ENCODE measurements at places on chromosomes 13 and 19.

DNA sequence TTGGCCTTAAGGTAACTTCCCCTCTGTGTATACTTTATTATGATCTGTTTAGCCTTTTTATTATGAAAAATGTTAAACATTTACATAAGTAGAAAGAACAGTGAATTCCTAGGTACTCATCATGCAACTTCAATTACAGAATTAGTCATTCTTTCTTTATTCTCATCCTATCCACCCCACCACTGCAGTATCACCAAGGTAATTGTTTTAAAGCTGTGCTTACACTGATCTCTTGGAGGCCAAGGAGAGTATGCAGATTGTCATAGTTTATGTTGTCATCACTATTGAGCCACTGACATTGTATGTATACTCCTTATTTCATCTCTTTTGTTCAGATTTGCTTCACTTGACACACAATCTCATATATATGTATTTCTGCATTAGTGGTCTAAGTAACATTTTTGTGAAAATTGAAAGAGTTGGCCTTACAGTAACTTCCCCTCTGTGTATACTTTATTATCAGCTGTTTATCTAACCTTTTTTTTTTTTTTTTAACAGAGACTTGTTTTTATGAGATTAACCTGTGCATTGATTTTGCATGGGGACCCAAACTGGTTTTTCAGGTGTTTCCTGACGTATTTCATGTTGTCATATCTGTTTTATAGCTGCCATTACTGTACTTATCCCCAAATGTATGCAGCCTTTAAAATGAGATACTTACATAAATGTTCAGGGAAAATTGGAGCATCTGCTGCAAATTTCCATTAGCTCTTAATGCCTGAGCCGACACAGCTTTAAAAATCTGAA is 4.5 kb downstream of the ZNF507 start:
- DNase-seq = no peak

GRCh38 chr19:56071151-56071550 is 49.9 kb downstream of the ZNF787 start:
- no peak for DNase-seq

DNA sequence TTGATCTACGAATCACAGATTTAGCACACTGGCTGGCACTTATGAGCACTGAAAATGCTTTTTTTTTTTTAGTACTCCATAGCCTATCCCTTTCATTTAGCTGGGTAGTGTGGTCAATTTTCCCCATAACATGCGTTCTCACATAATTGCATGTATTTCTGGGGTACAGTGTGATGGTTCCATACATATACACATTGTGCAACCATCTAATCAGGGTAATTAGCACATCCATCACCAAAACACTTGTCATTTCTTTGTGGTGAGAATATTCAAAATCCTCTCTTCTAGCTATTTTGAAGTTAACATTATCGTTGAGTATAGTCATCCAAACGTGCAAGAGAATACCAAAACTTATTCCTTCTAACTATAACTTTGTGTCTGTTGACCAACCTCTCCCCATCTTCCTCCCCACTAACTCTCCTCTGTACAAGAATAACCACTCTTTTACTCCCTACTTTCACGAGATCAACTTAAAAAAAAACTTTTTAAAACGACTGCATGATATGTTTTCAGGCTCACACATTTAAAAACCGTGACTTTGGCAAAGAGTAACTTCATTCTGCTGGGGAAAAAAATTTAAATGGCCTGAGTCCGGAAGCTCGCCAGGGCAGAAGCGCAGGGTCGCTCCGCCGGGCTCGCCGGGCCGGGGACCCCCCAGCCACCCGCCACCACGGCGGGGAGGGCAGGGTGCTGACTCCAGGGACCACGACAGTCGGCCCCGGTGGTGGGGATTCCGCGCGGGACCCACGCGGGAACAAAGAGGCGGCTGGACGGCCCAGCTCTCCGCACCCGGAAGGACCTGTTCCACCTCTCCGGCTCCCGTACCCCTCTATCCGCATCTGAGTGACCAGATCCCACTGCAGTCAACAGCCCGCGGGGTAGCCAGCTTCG is 868 bp upstream of the UBAC2 start:
- no peak for DNase-seq

- DNase-seq = no peak
These were observed 292.1 kb downstream of the TDRD3 start for GRCh38 chr13:60689076-60689475.

DNA sequence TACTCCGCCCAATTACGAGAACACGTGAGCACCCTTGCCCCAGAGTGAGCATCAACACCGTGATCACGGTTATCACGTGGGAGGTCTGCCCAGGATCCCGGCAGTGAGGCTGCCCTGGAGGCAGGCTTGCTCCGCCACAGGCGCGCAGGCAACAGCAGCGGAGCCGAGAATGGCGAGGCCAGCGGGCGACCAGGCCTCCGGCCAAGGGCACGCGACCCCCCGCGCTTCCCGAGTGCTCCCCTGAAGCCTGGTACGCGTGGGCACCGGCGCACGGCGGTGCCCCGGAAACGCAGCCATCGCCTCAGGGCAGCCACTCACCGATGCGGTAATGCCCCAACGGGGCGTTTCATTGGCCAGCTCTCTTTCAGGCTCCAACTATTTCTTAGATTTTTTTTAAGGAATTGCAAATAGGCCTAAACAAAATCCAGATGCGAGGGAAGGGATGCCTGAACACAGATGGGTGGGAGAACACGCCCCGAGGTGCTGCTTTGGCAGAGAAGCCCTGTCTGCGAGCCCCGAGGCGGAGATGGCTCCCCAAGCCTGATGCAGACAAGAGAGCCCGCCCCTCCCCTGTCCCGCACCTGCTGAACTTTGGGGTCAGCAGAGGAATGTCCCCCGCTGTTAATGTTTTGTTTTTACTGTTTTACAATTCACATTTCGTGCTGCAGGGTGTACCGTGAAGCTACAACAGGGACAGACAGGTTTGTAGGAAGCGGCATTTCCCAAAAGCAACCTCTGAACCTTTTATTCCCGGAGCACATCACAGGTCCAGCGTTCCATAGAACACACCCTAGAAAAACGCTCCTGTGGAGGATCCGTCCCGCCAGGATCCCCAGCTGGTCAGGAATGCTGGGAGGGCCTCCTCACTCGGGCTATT is 132.7 kb downstream of the ZDHHC20 start:
- peak; percentile 83 for DNase-seq

DNA sequence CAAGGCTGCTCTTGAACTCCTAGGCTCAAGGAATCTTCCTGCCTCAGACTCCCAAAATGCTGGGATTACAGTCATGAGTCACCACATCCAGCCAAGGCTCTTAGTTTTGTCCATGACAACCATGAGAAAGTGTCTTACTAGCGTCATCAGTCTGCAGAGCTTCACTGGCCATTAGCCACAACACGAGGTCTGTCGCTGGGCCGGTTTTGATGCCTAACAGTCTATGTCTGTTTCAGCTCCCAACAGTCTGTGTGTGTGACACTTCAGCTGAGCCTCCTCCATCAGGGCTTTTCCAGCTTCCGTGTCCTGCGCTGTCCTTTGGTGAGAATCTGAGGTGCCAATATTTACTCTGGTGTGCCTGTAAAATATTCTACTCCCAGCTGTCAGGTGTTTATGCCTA is 47.6 kb downstream of the CEP89 start:
- DNase-seq = no peak

DNA sequence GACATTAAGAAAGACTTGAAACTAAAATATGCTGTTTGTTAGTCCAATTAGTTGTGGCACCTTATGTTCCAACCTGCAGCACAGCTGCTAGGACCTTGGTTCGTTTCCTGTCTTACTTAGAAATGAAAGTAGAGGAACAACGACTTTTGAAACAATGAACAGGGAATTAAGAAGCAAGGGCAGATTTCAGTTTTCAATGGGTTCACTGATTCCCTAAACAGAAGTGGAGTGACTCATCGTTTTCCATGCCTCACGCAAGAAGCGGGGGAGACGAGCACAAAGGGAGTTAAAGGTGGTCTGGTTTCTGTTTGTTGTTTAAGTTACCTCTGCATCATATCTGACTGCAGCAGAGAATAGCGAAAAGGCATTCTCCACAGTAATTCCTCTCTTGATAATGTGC is 44.8 kb downstream of the PHF11 start:
- no peak for DNase-seq

DNA sequence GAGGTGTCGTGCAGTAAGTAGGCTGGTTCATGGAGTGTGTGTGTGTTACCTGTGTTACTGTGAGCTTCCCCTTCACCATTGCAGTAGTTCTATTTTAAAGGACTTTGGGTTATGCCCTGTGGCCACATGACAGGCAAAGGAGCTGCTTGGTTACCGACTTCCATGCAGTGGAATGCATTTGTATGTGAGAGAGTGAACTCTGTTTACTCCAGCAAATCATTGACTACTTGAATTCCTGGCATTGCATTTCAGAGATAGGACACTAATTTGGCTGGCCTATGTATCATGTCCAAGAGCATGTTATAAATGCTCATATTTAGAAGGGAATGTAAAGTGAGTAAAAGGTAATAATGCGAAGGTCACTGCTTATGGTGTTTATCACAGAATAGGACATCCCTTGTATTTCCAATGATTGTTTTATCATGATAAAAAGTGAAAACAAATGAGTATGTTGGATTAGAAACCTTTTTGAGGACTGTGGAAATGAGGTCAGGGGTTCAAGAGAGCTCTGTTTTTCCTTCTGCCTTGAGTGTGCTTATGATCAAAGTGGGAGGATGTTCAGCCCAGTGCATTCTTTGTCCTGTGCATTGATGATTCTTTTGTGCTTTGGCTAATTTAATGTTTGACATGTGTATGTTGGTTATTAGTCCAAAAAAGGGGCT is 156.5 kb downstream of the LMO7 start:
- no peak for DNase-seq

- no peak for DNase-seq
These were observed 9.0 kb downstream of the COL4A1 start for GRCh38 chr13:110297766-110298504.

GRCh38 chr13:113731192-113732175 is 27.5 kb upstream of the TMEM255B start:
- DNase-seq = no peak

All from H1 (cell line).